Putamen (tissue), 1 donor: ENCODE measurements at places on chromosomes 6 and 20.

DNA sequence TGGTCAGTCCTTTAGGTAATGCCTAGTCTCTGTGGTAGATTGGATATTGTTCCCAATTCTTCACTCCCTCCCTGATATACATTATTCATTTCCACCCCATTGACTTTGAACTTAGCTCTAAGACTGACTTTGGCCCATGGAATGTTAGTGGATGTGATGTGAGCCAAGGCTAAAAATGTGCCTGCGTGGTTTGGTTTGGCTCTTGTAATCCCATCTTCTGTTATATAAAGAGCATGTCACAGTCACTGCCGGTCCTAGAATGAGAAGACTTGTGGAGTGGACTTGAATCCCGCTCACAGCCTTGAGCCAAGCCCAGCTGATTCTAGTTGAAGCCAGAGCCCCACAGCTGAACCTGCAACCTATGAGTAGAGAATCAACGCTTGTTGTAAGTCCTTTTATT, 23.6 kb upstream of the DNAAF9 start:
- DNase-seq, result no peak

DNA sequence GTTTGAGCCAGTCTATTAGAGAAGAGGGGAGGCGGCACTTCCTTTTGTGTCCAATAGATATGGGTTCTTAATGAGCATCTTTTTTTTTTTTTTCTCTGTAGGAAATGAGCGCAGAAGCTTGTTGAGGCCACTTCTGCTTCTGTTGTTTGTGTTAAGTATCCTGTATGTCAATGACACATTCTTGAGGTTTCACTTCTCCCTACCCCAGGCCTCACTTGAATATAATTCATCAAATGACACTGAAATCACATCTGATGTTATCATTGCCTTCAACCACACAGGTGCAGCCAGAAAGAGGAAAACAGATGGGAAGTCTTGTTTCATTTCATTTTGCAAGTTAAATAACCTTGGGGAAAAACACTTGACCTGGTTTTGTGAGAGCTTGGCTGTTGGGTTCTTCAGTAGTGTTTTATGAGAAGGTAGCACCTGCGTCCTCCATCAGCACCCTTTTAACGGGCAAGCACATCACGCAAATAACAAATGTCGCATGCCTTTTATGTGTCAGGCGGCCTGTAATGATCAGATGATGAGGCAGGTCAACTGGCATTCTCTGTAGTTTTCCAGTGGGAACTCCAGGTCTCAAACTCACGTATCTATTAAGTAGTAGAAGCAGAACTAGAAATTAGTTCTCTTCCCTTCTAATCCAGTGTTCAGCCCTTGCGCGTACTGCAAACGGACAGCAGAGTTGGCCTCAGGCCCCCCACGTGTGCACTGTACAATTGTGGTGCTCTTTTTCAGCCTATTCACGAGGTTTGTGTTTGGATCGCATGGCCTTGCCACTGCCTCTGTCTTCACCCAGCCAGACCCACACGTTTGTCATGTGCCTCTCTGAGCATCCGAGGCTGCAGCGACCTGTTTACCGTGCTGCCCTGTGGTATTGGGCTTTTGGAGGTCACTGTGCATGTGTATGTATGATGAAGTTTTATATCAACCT, 23.5 kb downstream of the PLEKHG1 start:
- no peak for DNase-seq

DNA sequence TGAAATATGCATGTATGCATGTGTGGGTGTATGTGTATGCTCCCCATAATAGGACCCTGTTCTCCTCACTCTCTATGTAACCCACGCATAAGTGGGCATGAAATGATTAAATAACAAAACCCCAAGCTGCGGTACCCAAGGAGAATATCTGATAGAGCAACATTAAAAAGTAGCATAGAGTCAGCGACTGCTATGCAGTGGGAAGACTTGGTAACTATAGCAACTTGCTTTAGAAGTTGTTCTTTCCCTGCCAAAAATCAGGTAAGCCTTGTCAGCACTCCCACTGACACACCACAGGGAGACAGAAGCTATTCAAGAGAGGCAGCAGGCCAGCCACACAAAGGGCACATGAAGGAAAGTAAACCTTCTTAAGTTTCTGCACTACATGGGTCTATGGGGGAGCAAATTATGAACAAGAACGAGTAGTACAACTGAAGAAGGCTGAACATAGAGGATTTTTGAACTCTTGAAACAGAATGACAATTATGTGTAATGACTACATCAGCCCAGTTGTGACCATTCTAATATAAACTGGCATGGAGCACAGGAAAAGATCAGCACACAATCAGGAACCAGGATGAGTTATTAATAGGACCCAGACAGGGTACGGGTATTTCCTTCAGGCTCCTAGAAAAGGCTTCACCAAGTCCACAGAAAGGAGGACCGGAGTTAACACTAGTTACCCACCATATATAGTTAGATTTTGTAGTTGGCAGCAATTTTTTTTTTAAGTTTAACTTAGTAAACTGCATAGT, 89.9 kb downstream of the GPR6 start:
- peak; percentile 81 for DNase-seq

DNA sequence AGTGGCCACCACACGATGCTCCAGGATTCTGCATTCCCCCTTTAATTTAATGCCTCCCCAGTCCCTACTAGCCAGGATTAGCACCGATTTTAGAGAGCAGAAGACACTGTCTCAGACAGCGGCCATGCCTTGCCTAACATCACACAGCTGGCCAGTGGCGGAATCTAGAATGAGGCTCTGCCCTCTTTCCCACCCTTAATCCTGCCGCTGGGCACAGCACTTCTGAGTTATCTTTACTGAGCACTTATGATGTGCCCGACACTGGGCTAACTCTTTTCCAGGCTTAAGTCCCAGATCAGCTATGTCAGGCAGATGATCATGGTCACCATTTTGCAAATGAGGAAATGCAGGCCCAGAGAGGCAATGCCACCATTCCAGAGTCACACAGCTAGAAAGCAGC, 5.6 kb upstream of the BPIFA2 start:
- DNase-seq, result no peak

GRCh38 chr6:33746036-33746600, 587 bp downstream of the IP6K3 start:
- peak; percentile 77 for DNase-seq

DNA sequence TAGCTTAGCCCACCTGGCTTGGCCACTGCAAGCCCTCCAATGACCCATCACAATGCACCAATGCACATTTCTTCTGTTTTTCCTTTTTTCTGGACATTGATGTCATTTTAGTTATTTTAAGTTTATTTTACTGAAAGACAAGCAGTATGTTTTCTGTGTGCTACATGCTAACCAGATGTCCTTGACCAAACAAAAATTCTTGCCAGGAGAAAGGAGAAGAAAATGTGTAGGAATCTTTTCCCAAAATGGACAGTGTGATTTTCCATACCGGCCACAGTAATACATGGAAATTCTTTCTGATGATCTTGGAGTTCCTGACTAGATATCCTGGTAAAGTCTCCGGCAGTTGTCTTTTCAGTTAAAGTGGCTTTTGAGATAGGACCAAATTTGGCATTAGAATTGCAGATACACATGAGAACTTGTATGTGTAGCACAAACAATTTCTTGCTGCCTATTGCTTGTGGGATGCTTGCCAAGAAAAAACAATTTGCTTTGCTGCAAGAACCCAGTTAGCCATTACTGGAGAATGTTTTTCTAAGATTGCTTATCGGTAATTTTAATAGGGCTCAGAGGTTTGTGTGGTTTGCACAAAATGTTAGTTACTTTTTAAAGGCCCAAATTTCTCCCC, 696.5 kb upstream of the CITED2 start:
- no peak for DNase-seq

- no peak for DNase-seq
These were observed 69.4 kb downstream of the LAMA4 start for GRCh38 chr6:112184951-112185350.

- DNase-seq, result no peak
These were observed 88.0 kb upstream of the MANEA start for GRCh38 chr6:95489185-95489863.

GRCh38 chr6:56899311-56899710, 55.6 kb upstream of the BEND6 start:
- DNase-seq, result no peak

- DNase-seq, result no peak
These were observed 1.8 kb upstream of the FKBP1A start for GRCh38 chr20:1394686-1395085.

- DNase-seq, result no peak
These were observed 20.9 kb downstream of the COL9A3 start for GRCh38 chr20:62837790-62838127.

- no peak for DNase-seq
These were observed 27.8 kb upstream of the MYCT1 start for GRCh38 chr6:152669895-152670294.

- no peak for DNase-seq
These were observed 591 bp downstream of the VWA7 start for GRCh38 chr6:31776485-31776988.

DNA sequence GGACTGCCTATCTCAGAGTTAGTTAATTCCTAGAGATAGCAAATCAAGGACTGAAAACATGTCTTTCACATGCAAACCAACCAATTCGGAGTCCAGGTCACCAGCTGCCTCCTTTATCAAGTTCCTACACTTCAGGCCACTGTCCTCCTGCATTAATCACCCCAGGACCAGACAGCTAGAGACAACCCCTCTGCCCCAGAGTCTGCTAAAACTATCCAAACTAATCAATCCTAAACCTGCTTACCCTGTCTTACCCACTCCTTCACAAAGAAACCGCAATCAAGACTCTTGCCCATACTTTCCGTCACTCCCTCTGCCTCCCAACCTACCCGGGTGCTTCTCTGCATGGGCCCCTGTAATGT, 207.0 kb downstream of the HIVEP2 start:
- DNase-seq, result no peak

- no peak for DNase-seq
These were observed 31.4 kb downstream of the TBC1D32 start for GRCh38 chr6:121302882-121303281.

- peak; percentile 60 for DNase-seq
These were observed 385.7 kb upstream of the MMS22L start for GRCh38 chr6:97668716-97669115.

DNA sequence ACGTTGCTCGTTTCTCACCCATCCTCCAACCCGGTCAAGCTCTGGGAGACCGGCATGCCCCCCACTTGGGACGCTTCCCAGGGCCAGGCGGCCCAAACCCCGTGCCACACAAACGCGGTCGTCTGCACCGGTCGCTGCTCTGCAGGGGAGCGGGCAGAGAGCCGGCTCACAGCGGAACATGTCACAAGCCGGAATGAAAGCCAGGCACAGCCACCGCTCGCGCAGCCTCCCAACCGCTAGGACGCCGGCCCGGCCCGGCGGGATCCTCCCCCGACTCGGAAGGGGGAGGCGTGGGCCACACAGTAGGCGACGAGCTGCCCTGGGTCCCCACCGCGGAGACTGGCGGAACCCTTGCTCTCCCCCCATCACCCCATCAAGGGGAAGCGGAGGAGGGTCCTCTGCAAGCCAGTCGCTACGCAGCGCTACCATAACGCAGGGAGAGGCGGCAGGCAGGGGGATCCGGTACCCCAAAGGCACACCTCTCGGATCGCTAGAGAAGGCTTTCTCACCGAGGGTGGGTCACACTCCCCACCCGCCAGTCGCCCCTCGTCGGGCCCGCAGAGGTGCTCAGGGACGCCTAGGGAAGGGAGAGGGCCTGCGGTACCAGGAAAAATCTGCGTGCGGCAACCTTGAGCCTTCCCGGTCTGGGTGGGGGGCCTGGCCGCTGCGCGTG, 768.4 kb upstream of the DEFB115 start:
- DNase-seq, result no peak

DNA sequence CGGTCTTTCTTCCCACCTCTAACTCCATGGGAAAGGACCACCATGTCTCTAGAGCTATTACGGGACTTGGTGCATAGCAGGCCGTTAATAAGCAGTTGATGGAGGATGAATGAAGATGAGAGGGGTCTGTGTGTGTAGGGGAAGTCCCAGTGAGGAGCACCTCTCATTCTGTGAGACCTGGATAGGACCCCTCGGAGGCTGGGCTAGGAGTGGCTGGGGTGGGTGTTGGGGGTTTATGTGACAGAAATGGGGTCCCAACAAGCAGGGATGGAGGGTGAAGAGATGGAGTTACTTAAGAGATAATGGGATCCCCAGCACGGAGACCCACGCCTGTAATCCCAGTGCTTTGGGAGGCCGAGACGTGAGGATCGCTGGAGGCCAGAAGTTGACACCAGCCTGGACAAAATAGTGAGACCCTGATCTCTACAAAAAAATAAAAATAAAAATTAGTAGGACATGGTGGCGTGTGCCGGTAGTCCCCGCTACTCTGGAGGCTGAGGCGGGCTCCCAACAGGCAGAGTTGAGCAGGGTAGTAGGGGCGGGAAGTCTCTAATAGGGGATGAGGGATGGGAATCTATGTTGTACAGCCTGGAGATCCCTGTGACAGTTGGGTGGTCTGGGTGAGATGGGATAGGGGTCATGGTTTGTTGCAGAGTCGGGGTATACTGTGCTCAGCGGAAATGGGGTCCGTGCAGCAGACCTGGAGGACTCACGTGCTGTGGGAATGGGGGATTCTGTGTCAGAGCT, 677 bp upstream of the ZNF341 start:
- no peak for DNase-seq

DNA sequence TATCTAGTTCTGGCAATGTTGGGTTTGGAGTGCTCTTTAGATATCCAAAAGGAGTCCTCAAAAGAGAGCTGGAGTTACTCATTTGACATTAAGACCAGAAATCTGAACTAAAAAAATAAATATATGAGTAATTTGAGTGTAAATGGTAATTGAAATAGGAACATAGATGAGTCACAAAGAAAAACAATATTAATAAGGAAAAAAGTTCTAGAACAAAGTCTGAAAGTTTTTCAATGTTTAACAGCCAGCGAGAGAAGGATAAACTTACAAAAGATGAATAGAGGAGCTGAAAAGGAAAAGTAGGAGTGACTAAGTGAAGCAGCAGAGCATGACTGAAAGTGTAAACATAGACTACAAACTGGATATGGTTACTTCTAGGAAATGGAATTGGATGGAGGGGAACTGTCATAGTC, 46.8 kb downstream of the EPM2A start:
- no peak for DNase-seq

- DNase-seq, result no peak
These were observed 15.0 kb upstream of the MYMX start for GRCh38 chr6:44201638-44202303.

DNA sequence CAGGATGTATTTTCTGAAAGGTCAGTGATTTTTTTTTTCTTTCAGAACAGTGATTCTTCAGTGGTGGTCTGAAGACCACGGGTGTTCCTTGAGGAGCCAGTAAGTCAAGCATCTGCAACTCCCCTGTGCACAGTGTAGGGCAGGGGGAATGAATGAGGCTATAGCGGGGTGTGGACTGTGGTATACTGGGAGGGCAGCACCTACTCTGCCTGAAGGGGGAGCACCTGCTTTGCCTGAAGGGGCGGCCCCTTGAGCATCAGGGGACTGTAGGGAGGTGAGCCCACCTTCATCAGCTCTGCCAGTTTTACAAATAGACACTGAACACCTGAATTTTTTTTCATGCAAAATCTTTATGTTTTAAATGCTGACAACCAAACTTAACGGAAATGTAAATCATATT, 77.5 kb upstream of the RIPOR2 start:
- DNase-seq, result no peak

- DNase-seq, result no peak
These were observed 304.6 kb upstream of the ZFP64 start for GRCh38 chr20:52496191-52496590.
